ENCODE measurements at places on chromosomes 13 and 19.
A peak's percentile ranks its signal among the peaks of the same experiment; 100 is the strongest.

- no peak for DNase-seq
Measured at GRCh38 chr19:18807861-18808331, 16.8 kb upstream of the COMP start.

GRCh38 chr13:21020176-21020575 is 41.2 kb downstream of the LATS2 start:
- no peak for DNase-seq

GRCh38 chr19:33064458-33064791 is 263 bp downstream of the RHPN2 start:
- peak; percentile 38 for DNase-seq

GRCh38 chr13:28734906-28735305 is 16.1 kb upstream of the SLC46A3 start:
- DNase-seq = no peak

- no peak for DNase-seq
Measured at GRCh38 chr19:57351867-57352266, 796 bp downstream of the ZNF304 start.
